ENCODE measurements at places on chromosomes 1 and 21.

DNA sequence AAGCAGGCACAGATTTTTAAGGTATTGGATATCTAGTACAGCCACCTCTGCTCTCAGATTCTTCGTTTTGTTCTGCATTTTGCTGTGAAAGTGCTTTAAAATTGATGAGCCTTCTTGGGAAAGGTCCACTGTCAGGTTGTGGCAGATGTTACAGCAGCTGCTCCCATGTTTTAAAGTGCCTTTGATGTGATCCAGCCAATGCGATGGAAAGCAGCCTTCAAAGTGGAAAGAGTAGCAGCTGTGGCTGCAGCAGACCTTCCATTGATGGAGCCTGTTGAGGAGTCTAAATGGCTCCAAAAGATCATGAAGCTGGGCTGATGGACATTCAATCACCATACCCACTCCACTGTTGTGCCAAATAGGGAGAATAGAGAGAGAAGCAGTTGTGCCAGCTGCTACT, 816.9 kb downstream of the PLA2G4A start:
- no peak for DNase-seq

- no peak for DNase-seq
These were observed 22.4 kb downstream of the PTPN22 start for GRCh38 chr1:113849072-113849471.

DNA sequence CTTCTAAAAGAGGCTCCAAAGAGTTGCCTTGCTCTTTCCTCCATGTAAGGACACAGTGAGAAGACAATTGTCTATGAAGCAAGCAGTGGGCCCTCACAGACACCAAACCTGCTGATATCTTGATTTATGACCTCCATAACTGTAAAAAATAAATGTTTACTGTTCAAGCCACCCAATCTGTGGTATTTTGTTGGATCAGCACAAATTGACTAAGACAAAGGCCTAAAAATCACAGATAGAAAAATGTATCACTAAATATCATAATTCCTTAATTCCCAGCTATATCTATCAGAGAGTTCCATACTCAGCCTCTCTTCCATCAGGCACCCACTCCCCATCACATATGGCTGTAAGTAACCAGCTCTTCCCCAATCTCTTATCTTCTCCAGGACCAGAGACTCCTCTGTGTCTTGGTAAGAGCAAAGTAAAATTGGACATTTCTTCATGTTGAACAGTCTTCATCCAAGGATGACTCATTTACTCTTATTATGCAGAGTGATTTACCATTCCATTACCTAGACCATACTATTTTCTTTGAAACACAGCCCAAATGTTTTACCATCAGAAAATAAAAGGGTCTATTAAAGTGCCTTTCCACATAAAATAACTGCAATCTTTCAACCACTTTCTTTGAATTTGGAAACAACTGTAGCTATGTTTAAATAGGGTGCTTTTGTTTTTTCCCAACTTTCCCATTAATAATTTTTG, 503.6 kb downstream of the MRPL39 start:
- no peak for DNase-seq

DNA sequence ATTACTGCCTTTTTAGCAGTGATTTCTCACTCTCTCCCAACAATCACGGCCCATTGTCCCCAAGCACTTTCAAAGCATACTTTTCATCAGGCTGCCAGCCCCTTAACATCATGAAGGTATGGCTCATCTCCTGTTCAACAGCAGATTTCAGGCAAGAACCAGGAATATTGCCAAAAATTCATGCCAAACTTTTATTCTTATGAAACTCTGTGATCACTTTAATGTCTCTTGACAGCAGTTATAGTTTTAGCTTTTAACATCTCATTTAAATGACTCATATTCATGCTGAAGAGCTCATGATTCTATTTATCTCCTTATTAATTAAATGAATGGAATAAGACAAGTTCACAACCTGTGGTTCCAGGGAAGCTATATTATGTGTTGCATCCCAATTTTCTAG, 235.1 kb downstream of the GRIK1 start:
- no peak for DNase-seq

DNA sequence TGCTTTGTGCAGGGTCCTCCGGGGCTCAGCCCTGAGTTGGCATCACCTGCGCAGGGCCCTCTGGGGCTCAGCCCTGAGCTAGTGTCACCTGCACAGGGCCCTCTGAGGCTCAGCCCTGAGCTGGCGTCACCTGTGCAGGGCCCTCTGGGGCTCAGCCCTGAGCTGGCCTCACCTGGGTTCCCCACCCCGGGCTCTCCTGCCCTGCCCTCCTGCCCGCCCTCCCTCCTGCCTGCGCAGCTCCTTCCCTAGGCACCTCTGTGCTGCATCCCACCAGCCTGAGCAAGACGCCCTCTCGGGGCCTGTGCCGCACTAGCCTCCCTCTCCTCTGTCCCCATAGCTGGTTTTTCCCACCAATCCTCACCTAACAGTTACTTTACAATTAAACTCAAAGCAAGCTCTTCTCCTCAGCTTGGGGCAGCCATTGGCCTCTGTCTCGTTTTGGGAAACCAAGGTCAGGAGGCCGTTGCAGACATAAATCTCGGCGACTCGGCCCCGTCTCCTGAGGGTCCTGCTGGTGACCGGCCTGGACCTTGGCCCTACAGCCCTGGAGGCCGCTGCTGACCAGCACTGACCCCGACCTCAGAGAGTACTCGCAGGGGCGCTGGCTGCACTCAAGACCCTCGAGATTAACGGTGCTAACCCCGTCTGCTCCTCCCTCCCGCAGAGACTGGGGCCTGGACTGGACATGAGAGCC, 22.7 kb downstream of the COL6A1 start:
- DNase-seq = no peak

GRCh38 chr1:19074902-19075721, 118.6 kb upstream of the IFFO2 start:
- DNase-seq = no peak

GRCh38 chr1:32684167-32684811, 18.3 kb downstream of the SYNC start:
- DNase-seq = no peak

DNA sequence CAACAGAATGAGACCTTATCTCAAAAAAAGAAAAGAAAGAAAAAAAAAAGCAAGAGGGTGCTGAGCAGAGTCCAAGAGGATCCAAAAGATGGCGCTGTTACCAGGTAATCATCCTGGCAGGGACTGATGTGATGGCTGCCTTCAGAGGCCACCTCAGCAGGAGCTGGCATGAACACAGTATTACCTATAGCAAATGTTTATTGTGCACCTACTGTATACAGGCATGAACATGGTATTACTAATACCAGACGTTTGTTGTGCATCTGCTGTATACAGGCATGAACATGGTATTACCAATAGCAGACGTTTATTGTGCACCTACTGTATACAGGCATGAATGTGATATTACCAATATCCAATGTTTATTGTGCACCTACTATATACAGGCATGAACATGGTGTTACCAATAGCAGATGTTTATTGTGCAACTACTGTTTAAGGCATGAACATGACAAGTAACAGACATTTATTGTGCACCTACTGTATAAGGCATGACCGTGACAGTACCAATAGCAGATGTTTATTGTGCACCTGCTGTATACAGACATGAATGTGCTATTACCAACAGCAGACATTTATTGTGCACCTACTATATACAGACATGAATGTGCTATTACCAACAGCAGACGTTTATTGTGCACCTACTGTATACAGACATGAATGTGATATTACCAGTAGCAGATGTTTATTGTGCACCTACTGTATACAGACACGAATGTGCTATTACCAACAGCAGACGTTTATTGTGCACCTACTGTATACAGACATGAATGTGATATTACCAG, 115.1 kb upstream of the TMEM51 start:
- DNase-seq = no peak

DNA sequence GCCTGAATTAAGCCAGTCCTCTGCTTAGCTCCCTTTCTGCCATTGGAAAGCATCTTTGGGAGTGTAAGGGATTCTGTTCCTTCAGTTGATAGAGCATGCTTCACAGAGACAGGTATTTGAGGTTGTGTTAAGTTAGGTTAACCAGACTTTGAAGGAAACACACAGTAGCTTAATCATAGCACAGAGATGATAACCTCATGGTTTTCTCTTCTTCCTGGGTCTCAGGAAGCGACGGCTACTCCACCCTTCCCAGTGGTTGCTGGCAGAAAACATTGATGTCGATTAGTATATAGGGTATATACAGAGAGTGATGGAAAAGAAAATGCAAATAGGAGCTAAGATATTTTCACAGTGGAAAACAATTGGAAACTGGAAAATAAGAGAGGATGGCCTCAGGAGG, 42.0 kb downstream of the S1PR1 start:
- DNase-seq = no peak

DNA sequence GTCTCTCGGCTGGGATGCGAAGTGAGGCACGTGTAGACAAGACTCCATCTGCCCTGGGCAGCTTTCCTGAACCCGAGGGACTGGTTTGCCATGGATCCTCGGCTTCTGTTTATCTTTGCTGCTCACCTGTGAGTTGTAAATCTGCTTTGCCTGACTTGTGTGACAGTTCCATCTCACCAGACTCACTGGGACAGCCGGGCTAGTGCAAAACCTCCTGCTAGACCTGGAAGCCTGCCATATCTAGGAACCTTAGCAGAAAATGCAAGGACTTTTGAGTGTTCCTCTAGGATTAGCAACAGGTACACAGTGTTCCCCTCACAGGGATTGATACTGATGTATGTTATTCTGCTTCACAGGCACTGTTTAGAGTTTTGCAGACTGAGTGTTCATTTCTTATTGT, 218.6 kb downstream of the URB2 start:
- no peak for DNase-seq

DNA sequence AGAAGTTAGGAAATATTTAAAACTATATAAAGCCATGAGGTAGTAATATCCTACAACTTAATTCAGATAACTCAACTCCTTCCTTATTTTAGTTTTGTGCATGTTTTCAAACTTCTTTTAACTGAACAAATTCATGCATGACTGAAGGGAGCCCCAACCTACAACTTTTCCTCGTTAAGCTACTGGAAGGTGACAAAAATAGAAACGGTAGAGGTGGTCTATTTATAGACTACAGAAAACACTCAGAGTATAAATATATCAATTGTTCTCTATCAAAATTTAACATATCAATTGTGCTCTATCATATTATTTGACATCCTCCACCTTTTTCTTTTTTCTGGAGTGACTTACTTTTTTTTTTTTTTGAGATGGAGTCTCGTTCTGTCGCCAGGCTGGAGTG, 16.8 kb downstream of the SYNJ1 start:
- no peak for DNase-seq

DNA sequence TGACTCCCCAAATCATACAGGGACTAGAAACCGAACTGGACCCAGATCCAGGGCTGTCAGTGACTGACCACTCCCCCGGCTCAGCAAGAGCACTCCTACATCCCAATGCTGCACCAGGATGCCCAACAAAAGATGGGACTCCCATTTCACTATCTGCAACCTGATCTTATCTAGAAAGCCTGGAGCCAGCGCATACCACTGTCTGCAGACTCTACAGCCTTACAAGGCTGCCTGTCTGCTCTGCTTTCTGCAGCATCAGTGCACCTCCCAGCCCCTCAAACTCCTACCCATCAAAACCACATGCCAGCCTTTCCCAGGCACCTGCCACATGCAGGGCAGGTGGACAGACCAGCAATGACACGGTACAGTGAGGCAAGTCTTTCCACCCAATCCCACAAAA, 52.2 kb downstream of the SSBP3 start:
- DNase-seq = no peak

DNA sequence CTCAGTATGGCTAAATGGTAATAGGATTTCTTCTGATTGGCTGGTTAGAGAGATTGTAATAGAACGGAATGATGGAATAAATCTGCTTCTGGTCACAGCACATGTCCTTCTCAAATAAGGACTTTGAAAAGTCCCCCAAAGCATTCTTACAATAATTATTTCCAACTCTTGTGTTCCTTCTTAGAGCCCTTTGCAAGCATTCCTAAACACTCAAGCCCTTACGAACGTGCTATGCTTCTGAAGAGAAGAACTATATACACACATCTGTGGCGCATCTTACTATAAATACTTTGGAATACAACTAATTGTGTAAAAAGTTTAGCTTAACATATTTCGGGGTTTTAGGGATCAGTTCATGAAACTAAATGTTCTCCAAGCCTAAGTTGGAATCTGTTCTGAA, 25.6 kb downstream of the CLIC4 start:
- DNase-seq = no peak

- DNase-seq = no peak
These were observed 740 bp downstream of the ZNF691 start for GRCh38 chr1:42847111-42847595.

GRCh38 chr1:159992161-159992560, 38.1 kb upstream of the SLAMF9 start:
- no peak for DNase-seq

DNA sequence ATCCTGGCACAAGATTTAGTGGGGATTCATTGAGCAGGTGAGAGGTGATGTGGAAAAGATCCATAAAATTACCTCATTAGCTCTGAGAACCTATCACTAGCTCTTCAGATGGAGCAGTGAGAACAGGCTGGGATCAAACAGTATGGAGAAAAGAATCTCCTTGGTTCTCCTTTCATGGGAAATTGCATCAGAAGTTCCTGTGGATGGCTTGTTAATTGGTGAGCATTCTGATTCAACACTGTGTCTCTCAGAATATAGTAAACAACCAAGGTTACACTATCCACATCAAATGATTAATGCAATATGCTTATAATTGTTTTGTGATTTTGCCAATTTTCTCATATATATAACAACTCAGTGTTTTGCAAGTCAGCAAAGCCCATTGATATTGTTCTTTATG, 8.3 kb upstream of the CD55 start:
- no peak for DNase-seq

GRCh38 chr1:86259390-86259789, 102.8 kb upstream of the COL24A1 start:
- no peak for DNase-seq

DNA sequence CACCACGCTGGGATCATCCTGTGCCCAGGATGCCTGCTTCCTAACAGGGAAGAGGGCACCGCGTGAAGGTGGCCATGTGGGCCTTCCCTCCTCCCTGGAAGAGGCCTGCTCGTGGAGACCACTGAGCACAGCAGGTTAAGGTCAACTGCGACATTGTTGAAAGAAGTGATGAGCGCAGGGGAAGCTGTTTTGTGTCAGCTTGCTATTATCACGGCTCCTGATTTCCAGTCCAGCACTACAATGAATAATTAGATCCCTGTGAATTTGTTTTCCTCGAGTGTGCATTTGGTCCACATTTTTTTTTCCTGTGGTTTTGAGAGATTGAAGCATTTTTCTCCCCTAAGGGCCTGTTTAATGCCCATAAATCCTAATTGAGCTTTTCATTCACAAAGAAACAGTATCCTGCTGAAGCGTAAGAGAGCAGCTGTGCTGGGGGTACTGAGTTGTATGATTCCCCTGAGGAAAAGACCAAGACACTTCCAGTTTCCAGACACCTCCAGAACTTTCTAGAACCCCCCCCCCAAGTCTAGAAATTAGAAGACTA, 204.9 kb downstream of the KCNJ6 start:
- DNase-seq = no peak

DNA sequence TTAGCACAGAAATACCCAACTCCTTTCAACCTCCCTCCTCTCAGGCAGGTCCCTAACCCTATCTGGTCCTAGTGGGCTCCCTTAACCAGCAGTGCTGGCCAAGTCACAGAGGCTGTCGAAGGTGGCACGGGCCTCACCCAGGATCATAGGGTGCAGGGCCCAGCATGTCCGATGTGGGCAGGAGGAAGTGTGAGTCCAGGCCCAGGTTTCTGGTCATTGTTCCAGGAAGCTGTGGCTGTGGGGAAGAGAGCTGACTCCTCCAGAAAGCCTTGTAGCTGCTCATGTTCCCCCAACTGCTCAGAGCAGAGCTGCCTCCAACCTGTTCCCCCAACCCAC, 2.4 kb downstream of the CCDC17 start:
- no peak for DNase-seq

GRCh38 chr1:162276493-162276892, 100.2 kb downstream of the SPATA46 start:
- no peak for DNase-seq
